Thyroid gland (tissue), 4 donors: ENCODE measurements at places on chromosomes 11 and 22. TPM values are rescaled to one million over a fixed set of nuclear protein-coding genes. Genes with fewer than 3 reads are reported as not detected.

AQP11 gene
- total RNA-seq, result 1.1 TPM

- no peak for DNase-seq
These were observed 49.9 kb upstream of the SOX6 start for GRCh38 chr11:16406226-16406625.

DNA sequence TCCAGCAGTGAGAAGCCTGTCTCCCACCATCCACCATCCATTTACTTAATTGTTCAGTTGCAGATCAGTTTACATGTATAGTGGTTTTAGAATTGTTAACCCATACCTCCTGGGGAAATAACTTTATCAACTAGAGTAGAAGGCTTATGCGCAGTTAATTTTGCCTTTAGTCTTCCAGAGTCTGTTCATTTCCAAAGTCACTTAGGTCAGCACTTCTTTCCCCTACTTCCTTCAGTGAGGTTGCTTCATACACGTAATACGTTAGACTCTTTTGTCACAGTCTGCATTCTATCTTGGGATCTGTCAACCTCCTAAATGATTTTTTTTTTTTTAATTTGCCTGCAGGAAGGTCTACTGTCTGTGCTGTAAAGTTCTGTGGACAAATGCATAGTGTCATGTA, 495.6 kb upstream of the ISX start:
- DNase-seq, result no peak

- no peak for DNase-seq
These were observed 104.9 kb downstream of the KCNC1 start for GRCh38 chr11:17839450-17839849.

GRCh38 chr11:31824879-31825837, 14.0 kb upstream of the PAX6 start:
- DNase-seq, result no peak

- DNase-seq, result peak; percentile 78
These were observed 22.8 kb upstream of the GCAT start for GRCh38 chr22:37784829-37785495.

- no peak for DNase-seq
These were observed 29.8 kb downstream of the RNF141 start for GRCh38 chr11:10511181-10511621.

RPS19BP1 gene
- total RNA-seq, result 120 TPM

DNA sequence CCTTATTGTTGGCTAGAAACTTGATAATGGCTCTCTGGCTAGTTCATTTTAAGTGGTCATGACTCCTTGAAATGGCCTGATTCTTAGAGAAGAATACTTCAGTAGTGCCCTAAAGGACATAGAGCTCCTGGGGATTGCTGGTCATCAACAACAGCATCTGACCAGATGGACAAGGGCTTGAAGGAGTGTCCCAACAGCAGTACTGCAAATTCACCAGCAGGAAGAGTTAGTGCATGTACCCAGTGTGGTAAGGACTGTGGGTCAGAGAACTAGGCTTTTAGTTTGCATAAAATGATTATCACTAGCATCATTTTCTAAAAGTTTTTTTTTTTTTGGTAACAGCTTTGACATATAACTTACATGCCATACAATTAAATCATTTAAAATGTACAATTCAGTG, 39.5 kb upstream of the CUL5 start:
- DNase-seq, result no peak

- DNase-seq, result no peak
These were observed 3.8 kb downstream of the SHISA8 start for GRCh38 chr22:41911001-41911611.

GRCh38 chr11:94449437-94449836, 44.2 kb downstream of the MRE11 start:
- DNase-seq, result no peak

DNA sequence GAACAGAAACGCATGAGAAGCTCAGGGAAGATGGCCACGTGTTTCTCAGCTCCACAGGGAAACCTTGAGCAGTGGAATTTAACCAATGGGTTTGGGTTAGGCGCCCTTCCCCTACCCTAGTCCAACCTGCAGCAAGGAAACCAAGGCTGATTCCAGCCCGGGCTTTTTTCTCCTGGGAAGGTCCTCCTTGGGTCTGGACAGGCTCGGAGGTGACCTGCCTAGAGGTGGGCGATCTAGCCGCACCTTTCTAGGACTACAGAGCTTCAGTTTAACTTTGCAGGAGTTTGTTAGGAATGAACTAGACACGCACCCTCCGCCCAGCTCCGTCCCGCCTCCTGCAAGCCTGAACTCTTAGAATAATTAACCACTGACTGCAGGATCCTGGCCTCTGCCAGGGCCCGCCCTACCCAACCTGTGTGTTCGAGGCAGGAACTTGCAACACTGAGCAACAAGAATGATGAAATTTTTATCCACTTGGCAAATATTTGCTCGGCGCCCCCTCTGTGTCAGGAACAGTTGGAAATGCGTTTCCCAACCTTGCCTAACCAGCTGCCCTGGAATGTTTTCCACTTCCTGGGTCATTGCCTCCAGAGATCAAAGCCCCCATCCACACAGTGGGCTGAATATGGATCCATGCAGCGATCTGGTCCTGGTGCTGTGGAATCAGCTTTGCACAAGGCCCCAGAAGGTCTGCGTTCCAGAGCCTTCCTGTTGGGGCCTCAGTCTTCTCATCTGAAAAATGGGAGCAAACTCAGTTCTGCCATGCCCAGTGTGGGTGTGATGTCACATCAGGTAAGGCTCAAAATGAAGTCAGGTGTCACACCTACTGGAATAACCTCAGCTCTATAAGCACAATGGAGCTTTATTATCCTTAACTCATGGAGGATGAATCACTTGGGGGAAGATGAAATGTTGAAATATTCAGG, 13.3 kb downstream of the MPST start:
- DNase-seq, result peak; percentile 45

GRCh38 chr11:127273593-127274327, 273.2 kb upstream of the KIRREL3 start:
- no peak for DNase-seq

DNA sequence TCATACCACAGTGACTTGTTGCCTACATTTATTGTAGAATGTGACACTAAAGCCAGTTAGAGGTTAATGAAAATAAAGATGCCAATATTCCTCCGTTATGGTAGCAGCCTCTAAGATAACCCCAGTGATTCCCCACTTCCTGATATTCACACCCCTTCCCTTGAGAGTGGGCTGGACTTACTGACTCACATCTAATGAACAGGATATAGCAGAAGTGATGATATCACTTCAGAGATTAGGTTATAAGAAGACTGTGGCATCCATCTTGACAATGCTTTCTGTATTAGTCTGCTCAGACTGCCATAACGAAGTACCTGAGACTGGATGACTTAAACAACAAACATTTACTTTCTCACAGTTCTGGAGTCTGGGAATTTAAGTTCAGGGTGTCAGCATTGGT, 149.6 kb upstream of the MTNR1B start:
- DNase-seq, result no peak

GLYATL2 gene
- not detected for total RNA-seq

DDX10 gene
- 30.5 TPM for total RNA-seq

HSPB2 gene
- not detected for total RNA-seq

GRCh38 chr11:71311928-71312510, 59.6 kb upstream of the SHANK2 start:
- no peak for DNase-seq

GRCh38 chr11:93563857-93564256, 20.7 kb upstream of the SMCO4 start:
- DNase-seq, result no peak

CHRM4 gene
- total RNA-seq, result not detected

MS4A4A gene
- 8.1 TPM for total RNA-seq

DNA sequence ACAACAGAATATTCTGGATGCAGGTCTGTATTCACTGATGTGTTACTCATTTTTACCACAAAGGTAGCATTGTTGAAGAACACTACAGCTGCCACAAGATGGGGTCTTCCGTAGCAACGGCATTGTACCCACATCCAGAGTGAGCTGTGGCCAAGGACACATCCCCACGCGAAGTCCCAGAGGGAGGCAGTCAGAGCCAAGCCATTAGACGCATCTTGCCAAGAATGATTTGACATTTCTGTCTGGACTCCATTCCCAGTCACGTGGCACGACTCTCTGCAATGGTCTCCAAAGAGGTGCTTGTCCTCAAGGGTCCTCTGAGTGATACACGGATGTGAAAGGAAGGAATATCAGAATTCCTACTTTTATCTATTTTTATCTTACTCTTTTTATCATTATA, 15.5 kb downstream of the OPCML start:
- DNase-seq, result no peak

GRCh38 chr22:44292521-44292920, 20.2 kb downstream of the SHISAL1 start:
- DNase-seq, result no peak

C11orf87 gene
- not detected for total RNA-seq

GRCh38 chr11:104410336-104410735, 246.4 kb upstream of the PDGFD start:
- no peak for DNase-seq

DNA sequence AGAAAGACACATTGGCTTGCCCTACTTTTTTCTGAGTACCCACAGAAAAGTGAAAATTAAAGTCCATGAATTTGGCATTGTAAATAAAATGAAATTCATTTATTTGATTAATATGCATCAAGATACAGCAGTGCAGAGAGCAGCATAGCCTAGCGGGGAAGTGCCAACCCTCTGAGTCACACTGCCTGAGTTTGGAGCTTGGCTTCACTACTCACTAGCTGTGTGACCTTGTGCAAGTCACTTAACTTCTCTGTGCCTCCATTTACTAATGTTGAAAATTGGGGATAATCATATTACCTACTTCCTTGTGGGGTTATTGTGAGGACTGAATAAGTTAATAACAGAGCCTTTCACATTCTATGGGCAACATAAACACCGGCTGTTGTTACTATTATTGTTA, 111.5 kb upstream of the CSNK2A3 start:
- no peak for DNase-seq

- DNase-seq, result no peak
These were observed 37.6 kb upstream of the BIRC3 start for GRCh38 chr11:102279641-102280170.

ACAD8 gene
- total RNA-seq, result 130 TPM

RIBC2 gene
- total RNA-seq, result not detected

- DNase-seq, result no peak
These were observed at the start of gene MAPK12 for GRCh38 chr22:50261615-50262459. Gene MAPK12, minus strand, starts transcription at chr22:50261683. Its CDS starts 174 bp downstream, at chr22:50261509.

- DNase-seq, result no peak
These were observed 11.6 kb downstream of the SLC3A2 start for GRCh38 chr11:62892077-62892922.

DNA sequence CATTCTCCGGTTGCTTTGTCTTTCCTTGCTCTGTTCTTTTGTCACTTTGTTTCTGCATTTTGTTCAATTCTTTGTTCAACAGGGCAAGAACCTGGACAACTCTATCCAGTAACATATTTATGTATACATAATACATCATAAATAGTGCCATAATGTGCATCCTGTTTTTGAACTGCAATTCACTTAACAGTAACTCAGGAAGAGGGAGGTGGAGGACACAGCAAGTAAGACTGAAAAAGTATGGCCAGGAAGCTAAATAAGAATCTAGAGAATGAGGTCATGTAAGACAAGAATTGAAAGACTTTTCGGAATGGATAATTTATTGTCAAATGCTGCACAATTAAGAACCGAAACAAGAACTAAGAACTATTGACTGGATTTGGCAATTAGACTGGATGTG, 29.2 kb upstream of the CHORDC1 start:
- no peak for DNase-seq

DNA sequence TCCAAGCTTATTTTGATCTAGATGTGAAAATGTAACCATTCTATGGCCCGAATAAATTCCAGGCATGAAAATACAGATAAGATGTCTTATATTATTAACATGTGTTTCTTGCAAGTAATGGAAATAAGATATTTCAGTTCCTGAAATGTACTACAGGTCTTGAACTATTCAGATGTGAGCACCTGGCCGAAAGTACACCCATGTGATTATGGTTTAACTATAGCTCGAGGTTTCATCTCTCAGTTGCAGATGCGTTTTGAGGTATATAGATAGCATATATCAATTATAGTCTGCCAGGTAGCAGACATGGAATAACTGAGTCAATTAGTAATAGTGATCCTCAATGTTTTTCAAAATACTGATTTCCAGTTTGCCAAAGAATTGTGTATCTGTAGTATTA, 68.3 kb downstream of the DDIAS start:
- no peak for DNase-seq

MPPED2 gene
- 64.3 TPM for total RNA-seq

DNA sequence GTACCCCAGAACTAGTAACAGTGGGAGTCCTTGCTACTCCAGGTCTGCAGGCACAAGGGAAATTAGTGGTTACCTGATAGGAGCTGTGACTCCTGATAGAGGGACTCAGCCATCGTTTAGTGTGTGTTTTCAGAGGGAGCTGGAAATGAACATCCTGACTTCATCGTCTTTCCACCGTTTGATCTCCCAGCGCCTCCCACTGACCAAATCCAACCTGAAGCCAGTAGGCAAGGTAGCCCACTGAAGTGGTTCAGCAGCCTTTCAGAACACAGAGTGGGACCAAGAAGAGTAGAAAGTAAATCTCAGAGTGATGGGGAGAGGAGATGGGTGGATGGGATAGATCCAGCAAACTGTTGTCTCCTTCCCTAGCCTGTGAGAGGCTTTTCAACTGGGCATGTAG, 385.9 kb downstream of the INSC start:
- DNase-seq, result no peak

GRCh38 chr11:112837162-112837826, 123.9 kb upstream of the NCAM1 start:
- peak; percentile 53 for DNase-seq

GRCh38 chr11:12186701-12187100, 76.3 kb downstream of the MICAL2 start:
- DNase-seq, result no peak

DNA sequence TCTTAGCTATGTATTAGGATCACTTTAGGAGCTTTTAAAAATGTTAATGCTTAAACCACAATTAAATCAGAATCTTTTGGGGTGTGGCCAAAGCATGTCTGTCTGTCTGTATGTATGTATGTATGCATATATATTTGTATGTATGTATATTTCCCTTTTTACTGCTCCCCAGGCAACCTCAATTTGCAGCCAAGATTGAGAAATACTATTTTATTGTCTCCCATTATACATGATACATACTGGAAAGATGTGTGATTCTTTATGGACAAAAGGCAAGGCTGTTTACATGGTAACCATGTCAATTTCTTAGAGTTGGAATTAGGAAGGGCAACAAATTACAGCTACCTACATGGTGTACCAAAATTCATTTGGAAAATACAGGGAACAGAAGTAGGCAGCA, 783.6 kb downstream of the ETS1 start:
- no peak for DNase-seq

- peak; percentile 7 for DNase-seq
These were observed 57.9 kb downstream of the SYTL2 start for GRCh38 chr11:85752890-85753581.

DNA sequence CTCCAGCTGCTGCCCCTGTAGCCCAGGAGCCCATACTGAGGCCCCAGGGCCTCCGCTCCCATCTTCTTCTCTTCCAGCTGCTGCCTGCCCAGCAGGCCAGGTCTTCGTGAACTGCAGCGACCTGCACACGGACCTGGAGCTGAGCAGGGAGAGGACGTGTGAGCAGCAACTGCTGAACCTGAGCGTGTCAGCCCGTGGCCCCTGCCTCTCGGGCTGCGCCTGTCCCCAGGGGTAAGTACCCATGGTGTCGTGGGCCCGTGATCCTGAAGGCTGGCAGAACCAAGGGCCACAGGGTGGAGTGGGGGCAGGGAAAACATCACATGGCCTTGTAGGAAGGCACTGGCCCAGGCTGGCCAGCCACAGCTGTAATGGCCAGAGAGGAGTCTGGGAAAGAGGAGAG, 31.2 kb downstream of the OTOG start:
- no peak for DNase-seq

ISX gene
- total RNA-seq, result not detected
